CD4-positive, alpha-beta T cell (primary cell): ENCODE measurements at places on chromosomes 4 and X. TPM values are rescaled to one million over a fixed set of nuclear protein-coding genes. Genes with fewer than 3 reads are reported as not detected.
A peak's percentile ranks its signal among the peaks of the same experiment; 100 is the strongest.

XAGE2 gene
- total RNA-seq: not detected

LEF1 gene
- total RNA-seq: 409 TPM

SRD5A3 gene
- 2.2 TPM for total RNA-seq

POLN gene
- 2.3 TPM for total RNA-seq

DNA sequence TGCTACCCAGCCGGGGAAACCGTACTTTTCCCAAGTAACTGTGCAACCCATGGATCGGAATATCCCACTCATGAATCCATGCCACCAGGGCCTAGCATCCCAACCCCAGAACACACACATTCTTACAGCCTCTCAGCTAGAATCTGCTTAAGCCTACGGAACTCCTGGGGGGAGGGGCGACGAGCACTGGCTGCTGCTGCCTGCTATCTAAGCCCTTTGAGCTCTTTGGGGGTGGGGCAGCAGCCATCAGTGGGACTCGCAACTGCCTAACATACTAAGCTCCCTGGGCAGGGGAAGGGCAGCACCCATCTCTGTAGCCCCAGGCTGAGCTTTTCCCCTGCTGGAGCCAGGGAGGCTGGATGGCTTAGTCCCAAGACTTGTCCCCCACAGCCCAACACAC lies 28.6 kb downstream of the NUDT10 start:
- DNase-seq: no peak

FAM53A gene
- total RNA-seq: 2.4 TPM

NALF2 gene
- total RNA-seq: not detected

DNA sequence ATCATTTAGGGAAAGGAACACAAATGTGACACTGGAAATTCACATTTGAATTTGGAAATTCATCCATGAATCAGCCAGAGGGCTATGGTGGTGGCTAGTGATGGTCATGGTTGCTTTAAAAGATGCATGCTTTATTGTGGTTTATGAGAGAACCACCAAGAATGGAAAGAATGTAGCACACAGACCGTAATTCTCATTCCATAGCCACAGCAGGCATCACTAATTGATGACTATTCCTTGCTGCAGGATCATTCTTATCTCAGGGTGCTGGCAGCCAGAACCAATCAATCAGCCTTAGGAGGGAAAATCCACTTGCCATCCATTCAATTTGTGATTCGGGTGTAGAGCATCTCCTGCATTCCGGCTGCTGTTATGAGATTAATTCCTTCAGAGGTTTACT lies 115.6 kb downstream of the DHRSX start:
- DNase-seq: no peak

ADAD1 gene
- not detected for total RNA-seq

- no peak for DNase-seq
Measured at GRCh38 chr4:3250956-3251690, 2.2 kb downstream of the MSANTD1 start.

DNA sequence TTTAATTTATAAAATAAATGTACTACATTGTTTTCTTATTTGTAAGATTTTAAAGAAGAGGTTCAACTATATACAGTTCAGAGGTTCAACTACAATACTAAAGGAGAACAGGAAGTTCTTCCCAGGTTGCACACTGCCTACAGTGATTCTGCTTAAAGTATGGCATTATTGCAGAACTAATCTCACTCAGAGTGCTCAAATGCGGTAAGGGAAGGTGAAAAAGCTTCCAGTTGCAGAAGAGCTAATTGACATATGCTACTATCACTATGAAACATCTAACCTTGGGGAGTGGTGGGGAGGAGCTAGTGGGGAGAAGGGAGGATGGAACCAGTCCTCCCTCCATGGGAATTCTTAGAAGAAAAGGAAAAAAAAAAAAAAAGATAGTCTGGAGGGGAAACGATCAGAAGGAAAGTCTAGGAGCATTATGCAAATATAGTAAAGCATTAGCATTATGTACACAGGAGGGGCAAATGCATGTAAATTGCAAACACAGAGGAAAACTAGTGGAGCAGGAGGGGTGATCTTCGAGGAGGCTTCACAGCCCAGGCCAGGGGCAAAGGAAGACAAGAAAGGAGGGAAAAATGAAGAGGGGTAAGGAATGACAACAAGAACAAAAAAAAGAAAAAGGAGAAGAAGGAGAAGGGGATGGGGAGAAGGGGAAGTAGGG lies 32.0 kb upstream of the MMAA start:
- no peak for DNase-seq

GRCh38 chr4:11039634-11040131 lies 355.1 kb upstream of the CLNK start:
- no peak for DNase-seq

MAGEA9B gene
- not detected for total RNA-seq

GRCh38 chr4:140326395-140326993 lies 47.0 kb upstream of the SCOC start:
- DNase-seq: no peak

GRCh38 chrX:102745857-102746584 lies 25.5 kb downstream of the GPRASP3 start:
- peak; percentile 32 for DNase-seq

DNA sequence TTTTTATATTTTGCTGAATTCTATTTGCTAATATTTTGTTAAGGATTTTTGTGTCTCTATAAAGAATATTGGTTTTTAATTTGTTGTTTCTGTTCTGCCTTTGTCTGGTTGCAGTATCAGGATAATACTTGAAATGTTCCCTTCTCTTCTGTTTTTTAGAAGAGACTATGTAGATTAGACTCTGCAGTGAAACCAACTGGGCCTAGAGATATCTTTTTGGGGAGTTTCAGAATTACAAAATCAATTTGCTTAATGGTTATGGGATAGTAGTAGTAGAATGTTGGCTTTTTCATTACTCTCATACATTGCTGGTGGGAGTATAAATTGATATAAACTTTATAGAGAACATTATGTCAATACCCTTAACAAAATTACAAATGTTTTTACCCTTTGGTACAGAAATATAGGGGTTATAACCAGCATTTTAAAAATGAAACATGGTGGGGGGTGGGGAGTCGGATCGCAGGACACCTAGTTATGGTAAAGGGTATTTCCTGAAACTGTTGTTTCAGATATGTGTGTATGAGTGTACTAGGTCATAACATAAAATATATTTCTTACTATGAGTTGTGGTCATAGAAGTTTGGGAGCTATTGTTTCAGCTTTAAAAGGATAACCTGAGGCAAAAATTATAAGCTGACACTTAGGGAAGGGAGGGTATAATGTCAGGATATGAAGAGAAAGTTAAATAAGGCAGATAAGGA lies 29.0 kb downstream of the CLOCK start:
- DNase-seq: no peak

- no peak for DNase-seq
Measured at GRCh38 chrX:76184276-76184675, 11.4 kb downstream of the PBDC1 start.

PSAPL1 gene
- total RNA-seq: not detected

DNA sequence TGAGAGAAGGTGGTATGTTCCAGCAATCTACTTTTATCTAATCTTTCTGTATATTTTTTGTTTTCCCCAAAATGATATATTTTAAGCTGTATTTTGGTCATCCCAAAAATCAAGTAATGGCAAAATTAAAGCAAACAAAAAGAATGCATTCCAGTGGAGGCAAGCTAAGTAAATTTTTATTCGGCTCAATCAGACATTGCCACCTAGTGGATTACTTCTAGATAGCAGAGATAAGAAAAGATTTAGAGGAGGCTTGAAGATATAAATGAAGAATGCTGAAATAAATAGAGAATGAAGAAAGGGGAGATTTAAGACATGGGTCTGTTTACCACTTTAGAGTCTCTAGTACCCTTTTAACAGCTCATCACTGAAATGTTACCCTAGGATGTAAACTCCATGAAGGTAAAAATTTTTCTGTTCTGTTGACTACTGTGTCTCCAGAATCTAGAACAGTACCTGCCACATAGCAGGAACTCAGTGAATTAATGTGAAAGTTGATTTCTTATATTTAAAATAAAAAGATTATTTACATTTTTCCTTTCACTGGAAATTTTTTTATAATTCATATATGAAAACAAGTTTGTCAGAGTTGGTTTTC lies 110.9 kb upstream of the ANK2 start:
- no peak for DNase-seq

DNA sequence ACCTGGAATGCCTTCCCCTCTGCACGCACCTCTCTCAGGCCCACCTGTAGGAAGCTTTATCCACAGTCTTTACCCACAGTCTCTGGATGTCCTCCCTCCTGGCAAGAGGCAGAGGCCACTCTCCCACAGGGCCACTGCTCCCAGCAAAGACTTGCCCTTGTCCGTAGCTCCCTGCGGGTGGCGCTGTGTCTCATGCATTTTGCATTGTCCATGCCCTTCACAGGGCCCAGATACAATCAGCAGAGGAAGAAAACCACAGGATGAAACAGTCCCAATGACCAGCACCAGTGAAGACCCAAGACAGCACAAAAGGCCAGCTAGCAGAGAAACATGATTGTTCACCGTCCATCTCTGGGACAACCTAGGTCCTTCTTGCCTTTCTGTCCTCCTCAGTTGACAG lies 2.1 kb upstream of the NSG1 start:
- no peak for DNase-seq

CHRDL1 gene
- not detected for total RNA-seq

ART3 gene
- not detected for total RNA-seq

- DNase-seq: no peak
Measured at GRCh38 chrX:112967341-112967740, 126.7 kb upstream of the AMOT start.

BGN gene
- total RNA-seq: not detected

TRIM2 gene
- total RNA-seq: 3.4 TPM
